OCI-LY7 (cell line): ENCODE measurements at places on chromosomes 1 and 21. TPM values are rescaled to one million over a fixed set of nuclear protein-coding genes. Genes with fewer than 3 reads are reported as not detected.

GRCh38 chr1:46820076-46820475 is 21.2 kb downstream of the CYP4B1 start:
- no peak for DNase-seq

DNA sequence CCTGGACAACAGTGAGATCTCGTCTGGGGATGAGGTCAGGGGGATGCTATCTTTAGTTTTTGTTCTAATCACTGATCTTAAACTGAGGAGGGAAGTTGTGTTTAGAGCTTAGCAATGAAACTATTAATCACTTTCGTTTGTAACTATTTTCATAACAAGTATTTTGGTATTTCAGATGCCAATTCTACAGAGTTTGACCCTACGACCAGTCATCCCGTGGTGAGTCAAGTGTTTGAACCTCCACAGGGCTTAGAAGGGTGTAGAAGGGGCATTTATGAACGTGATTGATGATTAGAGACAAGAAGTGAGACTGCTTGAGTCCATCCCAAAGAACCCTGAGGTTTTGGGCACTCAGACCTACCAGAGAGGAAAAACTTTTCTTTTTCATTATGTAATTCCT is 15.6 kb downstream of the SLFNL1 start:
- no peak for DNase-seq

DNA sequence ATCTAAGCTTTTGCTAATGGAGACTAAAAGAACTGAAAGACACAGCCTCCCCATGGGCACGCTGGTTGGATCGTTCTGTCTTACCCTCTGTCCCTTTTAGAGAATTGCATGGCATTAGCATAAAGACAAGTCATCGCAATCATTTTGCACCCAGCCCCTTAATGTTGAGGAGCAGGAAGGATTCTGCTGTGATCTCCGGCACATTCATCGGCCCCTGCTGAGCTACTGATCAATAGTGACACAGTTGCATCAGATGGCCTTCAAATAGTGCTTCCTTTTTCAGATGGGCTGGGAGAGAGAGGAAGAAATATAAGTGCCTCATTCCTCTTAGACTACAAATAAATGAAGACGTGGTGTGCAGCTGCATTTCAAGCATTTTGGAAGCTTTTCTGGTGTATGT is 75.4 kb downstream of the NOS1AP start:
- no peak for DNase-seq

- peak; percentile 44 for DNase-seq
Measured at GRCh38 chr1:158095737-158096335, 84.9 kb upstream of the CD1D start.

The SLC25A34 gene
- total RNA-seq: 2.2 TPM in 2 replicates
